ENCODE measurements at places on chromosomes 11 and 22. TPM values are rescaled to one million over a fixed set of nuclear protein-coding genes. Genes with fewer than 3 reads are reported as not detected.

The MUC5AC gene
- not detected for total RNA-seq

The DEAF1 gene
- 67.9 TPM for total RNA-seq

The TESMIN gene
- total RNA-seq: 0.37 TPM

The RAB3IL1 gene
- 9.7 TPM for total RNA-seq

The OR8D1 gene
- not detected for total RNA-seq

The TSPAN32 gene
- total RNA-seq: not detected

The CCDC81 gene
- total RNA-seq: 1.7 TPM

The B4GALNT4 gene
- total RNA-seq: 37.0 TPM

The SYCE3 gene
- total RNA-seq: not detected
